ENCODE measurements at places on chromosomes 6 and 20. TPM values are rescaled to one million over a fixed set of nuclear protein-coding genes. Genes with fewer than 3 reads are reported as not detected.

The DYNLT2 gene
- total RNA-seq, result 1.5 TPM

The ASIP gene
- total RNA-seq, result not detected

The ROS1 gene
- 2.0 TPM for total RNA-seq

The OR2H2 gene
- total RNA-seq, result not detected

The KCNQ2 gene
- total RNA-seq, result not detected

The FLOT1 gene
- total RNA-seq, result 154 TPM
